ENCODE measurements at places on chromosomes 5 and 9.

DNA sequence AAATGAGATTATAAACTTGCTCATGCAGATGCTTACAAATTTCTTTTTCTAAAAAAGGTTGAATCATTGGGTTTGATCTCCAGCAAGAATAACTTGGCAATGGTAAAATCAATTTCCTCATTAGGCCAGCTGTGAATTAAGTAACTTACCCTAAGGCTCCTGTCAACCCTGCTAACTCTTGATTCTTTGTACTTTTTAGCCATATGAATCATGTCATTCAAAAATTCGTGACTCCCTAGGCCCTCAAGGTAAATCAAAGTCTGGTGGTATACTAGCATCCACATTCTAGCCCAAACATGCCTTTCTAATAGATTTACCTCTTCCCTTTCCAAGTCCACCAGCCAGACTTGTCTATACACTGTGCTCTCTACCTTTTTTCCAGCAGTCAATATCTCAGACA, 420.8 kb upstream of the BRINP1 start:
- no peak for DNase-seq

- DNase-seq, result no peak
Observed at GRCh38 chr5:34517249-34517648, 138.9 kb upstream of the RAI14 start.

DNA sequence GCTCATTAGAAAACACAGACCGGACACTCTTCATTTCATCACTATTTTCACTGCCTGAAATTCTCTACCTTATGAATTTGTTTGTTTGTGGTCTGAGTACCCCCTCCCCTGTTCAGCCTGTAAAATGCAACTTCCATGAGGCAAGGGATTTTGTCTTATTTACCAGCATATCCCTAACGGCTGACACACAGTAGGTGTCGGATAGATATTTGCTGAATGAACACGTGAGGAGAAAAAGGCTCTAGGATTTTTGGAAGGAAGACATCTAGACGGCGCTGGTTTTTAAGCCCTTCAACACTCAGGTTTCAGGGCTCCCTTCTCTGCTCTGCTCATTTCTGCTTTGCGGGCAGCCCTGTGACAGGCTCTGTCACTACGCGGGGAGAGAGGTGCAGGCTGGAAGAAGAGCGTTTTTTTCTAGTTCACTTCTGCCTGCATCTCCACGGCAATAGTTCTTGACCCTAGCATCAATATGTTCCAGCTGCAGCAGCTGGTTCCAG, 41.0 kb downstream of the KCNMB1 start:
- DNase-seq, result no peak

DNA sequence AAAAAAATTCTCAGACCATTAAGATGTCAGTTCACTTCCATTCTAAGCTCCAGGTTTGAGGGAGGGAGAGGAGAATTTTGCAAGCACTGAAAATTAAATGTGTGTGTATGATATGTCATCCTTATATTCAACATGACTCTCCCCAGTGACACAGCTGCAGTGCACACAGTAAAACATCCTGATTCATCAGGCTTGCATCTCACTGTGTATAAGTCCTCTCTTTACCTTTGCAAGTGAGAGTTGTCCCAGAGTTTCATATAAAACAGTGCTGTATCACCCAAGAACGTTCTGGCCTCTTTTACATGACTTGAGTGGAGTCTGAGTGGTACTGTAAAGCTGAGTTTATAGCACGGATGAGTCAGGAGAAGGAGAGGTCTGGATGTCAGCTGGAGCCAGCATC, 50.0 kb downstream of the DMRT2 start:
- DNase-seq, result no peak

DNA sequence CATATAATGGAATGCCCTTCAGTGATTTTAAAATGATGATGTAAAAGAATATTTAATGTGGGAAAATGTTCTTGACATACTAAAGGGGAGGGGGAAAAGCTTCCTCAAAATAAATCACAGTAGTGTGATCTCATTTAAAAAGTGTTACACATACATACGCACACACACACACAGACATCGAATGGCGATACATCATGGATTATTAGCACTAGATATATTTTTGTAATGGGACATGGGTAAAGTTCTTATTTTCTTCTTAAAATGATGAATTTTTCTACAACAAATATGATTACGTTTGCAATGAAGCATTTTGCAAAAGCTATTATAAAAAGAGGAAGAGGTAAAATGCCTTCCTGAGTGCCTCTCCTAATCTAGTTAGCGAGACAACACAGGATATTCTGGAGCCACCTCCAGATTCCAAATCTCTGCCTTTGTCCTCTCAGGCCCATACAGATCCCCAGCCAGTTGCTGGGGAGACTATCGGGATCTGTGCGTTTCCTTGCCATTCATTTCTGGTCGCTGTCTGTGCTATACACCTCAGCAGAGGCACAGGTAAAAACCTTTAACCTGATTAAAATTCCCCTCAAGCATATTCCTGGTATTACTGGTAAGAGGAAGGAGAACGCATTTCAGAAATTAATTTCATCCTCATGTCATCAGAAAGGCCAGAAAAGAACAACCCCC, 69.6 kb downstream of the SLC28A3 start:
- DNase-seq, result no peak

- DNase-seq, result no peak
Observed at GRCh38 chr5:81768935-81769452, 18.1 kb upstream of the SSBP2 start.

DNA sequence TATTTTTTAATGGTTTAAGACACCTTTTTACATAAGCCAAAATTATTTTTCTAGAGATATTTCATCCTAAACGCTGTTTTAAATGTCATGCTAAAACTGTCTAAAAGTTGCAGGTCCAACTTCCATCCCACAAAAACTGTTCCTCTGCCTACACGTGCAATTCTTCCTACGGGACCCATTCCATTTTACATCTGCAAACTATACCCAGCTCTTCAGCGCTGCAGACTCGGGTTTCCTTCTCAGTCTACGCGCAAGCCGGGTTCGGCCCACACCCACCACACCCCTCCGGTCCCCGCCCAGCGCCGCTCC, 8.7 kb downstream of the RANBP6 start:
- DNase-seq, result no peak

- no peak for DNase-seq
Observed at GRCh38 chr9:128503870-128504269, 649 bp upstream of the GLE1 start.

DNA sequence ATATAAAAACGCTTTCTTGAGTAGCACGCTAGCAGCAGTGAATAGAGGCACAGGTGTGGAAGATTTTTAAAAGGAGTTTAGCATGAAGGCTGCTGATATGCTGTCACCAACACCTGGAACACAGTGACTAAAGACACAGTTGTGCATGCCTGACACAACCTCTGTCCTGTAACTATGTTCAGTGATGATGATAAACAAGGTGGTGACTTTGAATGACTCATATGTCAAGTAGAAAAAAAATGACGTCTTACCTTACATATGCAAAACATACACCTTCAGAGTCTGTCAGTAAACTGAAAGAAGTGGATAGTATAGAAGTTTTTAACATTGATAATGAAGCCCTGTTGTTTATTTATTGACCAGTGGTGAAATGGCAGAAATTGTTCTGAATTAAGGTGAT, 66.2 kb upstream of the ADCY2 start:
- no peak for DNase-seq

- DNase-seq, result no peak
Observed at GRCh38 chr5:128193665-128194390, 110.3 kb downstream of the SLC12A2 start.

- DNase-seq, result no peak
Observed at GRCh38 chr9:31715250-31715649, 669.2 kb upstream of the ACO1 start.

- no peak for DNase-seq
Observed at GRCh38 chr5:151105561-151105960, 24.7 kb upstream of the TNIP1 start.

- no peak for DNase-seq
Observed at GRCh38 chr5:164352695-164353094, 847.3 kb downstream of the MAT2B start.

GRCh38 chr5:109022056-109022455, 274.4 kb downstream of the FER start:
- DNase-seq, result no peak

DNA sequence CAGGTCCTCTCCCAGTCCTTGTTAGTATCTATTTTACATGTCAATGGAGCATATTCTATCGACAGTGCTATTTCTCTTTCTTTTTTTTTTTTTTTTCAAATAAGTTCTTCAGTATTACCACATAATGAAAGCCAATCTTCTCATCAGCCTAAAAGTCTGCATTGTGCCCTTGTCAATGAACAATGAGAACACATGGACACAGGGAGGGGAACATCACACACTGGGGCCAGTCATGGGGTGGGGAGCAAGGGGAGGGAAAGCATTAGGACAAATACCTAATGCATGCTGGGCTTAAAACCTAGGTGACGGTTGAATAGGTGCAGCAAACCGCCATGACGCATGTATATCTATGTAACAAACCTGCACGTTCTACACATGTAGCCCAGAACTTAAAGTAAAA, 47.7 kb upstream of the TEX48 start:
- no peak for DNase-seq

DNA sequence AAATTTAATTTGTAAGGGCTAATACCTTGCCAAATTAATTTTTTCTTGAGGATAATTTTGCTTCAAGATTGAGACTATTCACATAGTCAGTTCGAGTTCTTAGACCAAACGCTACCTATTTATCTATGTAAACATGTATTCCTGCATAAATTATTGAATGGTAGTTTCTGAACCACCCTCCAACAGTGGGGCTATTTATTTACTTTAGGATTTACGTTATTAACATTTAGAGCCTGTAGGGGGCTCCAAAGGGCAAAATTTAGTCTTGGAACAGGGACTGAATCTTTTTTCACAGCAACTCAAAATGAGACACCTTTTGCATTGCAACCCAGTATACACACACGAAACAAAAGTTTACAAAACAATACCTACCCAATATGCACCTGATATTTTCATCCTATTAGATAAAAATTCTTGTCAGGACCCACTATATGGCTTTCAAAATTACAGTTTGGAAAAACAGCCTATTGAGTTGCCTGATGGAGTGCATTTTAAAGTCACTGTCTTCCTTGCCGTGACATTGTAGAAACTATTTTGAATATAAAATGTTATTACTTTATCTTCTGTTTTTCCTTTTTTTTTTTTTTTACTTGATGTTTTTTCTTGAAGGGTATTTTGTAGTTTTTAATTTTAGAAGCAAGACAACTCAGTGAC, 47.1 kb upstream of the POU4F3 start:
- DNase-seq, result no peak

GRCh38 chr9:83219154-83219923, 156.4 kb upstream of the RASEF start:
- no peak for DNase-seq

GRCh38 chr5:133041157-133041784, 10.5 kb upstream of the HSPA4 start:
- DNase-seq, result no peak

- no peak for DNase-seq
Observed at GRCh38 chr5:10913841-10914240, 152.8 kb upstream of the DAP start.

GRCh38 chr9:124347968-124348358, 67.3 kb downstream of the PSMB7 start:
- no peak for DNase-seq

GRCh38 chr9:105722099-105722498, 27.8 kb downstream of the TMEM38B start:
- no peak for DNase-seq

GRCh38 chr5:89904442-89904841, 505.1 kb downstream of the CETN3 start:
- DNase-seq, result no peak

DNA sequence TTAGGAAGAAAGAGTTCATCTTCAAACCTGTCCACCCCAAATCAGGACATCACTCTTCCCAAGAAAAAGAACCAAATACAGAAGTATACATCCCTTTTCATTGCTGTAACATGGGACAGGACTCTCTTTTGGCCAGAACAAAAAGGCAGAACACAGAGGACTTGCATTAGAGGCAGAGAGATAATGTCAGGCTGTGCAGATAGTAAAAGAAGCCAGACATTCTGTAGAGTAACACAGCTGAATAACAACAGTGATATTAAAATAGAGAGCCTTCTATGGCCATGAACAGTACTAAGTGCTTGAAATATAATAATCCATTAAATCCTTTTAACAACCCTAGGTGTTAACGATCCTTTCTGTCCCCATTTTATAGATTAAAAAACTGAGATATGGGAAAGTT, 437.2 kb downstream of the NFIB start:
- DNase-seq, result no peak

- DNase-seq, result no peak
Observed at GRCh38 chr9:89440548-89440947, 57.4 kb downstream of the SEMA4D start.

DNA sequence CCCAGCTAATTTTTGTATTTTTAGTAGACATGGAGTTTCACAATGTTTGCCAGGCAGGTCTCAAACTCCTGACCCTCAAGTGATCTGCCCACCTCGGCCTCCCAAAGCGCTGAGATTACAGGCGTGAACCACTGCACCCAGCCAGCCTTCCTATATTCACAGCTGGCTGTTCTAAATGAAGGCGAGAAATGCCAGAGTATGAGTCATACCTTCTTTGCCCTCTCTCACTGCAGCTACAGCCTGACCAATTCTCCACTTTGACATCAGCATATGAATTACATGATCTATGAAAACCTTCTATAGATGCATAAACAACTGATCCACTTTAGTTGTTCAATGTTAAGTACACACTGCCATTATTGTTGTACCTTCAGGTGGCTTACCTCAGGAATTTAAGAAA, 14.5 kb downstream of the APTX start:
- DNase-seq, result no peak

- DNase-seq, result no peak
Observed at GRCh38 chr9:88017096-88017495, 42.8 kb upstream of the CDK20 start.

DNA sequence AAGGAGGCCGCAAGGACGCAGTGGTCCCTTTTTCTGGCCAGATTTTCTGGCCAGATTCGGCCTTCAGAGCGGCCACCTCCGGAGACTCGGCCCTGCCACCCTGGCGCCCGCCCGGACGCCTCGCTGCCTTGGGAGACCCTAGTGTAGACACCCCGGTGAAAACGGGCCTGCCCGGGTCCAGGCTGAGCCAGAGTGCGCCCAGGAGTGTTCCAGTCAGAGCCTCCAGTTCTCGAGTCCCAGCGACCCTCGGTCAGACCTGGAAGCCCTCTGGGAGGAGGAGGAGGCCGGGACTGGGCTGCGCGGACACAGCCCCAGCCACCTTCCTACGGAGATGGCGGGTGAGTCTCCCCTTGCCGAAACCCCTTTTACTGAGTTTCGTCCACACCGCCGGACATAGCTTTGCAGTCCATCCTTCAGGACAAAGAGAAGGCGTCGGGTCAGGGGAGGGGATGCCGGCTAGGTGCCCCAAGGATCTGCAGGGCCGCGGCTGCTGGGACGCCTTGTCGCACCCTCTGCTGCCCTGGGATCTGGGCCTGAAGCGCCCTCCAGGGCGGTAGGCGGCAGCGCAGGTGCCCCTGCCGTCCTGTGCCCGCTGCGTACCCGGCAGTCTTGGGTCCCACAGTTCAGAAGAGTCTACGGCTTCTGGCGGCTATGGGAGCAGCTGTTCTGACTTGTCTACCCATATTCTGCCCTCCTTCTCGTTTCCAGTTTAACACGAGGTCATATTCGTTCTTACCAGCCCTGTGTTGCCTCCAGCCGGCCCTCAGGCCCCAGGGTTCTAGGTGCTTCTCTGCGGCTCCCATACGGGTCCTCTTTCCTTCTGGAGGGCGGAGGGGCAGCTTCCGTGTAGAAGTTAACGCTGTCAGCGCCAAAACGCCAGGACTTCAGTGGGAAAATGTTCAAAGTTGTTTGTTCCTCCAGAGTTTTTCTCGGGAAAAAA, 1771.7 kb upstream of the CDH9 start:
- no peak for DNase-seq

- DNase-seq, result no peak
Observed at GRCh38 chr5:7868427-7868772, 431 bp downstream of the FASTKD3 start.
